ENCODE measurements at places on chromosomes 3 and 15. TPM values are rescaled to one million over a fixed set of nuclear protein-coding genes. Genes with fewer than 3 reads are reported as not detected.

DNA sequence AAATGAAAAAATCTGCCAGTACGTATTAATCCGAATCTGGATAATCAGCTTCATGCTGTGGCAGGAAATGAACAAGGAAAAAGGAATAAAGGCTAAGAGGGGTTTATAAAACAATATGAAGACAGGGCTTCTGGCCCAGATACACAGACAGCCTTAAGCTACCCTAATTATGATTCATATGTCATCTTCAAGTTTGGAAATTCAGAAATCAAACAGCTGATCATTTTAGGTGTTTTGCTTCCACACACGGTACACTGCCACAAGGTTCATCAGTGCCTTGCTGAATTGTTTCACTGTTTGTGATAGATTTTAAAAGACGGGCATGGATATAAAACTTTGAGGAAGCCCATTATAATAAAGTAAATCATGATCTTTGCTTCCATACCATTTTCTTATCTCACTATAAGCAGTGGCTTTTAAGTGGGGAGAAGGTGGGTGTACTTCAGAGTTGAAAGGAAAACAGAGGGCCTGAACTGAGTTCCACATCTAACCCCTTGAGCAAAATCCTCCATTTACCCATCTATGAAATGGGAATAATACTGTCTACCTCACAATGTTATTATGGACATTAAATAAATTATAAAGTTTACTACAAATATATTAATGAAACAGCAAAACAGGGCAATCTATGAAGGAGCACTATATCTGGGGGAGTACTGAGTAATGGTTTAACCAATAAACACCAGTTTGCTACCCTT, 15.7 kb downstream of the GTPBP8 start:
- DNase-seq = no peak

Gene SERINC4
- total RNA-seq = 0.21 TPM

DNA sequence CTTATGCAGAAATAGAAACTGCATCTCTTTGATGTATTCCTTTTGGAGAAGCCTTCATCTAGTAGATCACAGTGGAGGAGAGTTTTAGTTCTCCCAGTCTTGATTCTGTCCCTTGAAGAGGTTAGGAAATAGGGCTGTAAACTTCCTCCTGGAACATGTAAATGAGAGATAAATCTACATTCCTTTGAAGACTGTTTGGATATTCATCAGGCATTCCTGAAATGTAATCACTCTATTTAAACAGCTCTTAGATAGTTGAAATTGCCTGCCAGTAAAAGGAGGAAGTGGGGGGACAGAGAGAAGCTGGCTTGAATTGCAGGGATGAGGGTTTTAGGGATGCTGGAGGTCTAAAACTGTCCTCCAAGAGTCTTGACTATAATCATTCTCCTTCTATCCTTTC, 254.3 kb upstream of the LRRC3B start:
- no peak for DNase-seq

- DNase-seq = no peak
These were observed 176.9 kb upstream of the PROK2 start for GRCh38 chr3:71961891-71962290.

DNA sequence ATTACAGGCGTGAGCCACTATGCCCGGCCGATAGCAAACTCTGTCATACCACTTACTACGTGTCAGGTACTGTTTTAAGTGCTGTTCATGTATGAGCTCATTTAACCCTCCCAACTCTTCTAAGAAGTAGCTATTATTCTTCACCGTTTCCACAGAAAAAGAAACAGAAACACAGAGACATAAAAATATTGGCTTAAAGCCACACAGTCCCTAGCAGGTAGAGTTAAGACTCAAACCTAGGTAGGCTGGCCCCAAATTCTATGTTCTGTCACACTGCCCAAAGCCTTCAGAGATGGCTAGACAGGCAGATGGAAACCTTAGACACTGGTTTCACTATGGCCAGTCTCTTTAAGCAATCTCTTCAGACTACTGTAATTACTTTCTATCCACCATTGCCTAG, 149.8 kb upstream of the KCNMB2 start:
- no peak for DNase-seq

Data from cardiac muscle cell (in vitro differentiated cells and primary cell).